ENCODE measurements at places on chromosomes 5 and 9.

GRCh38 chr5:31916327-31916726 lies 257.8 kb downstream of the GOLPH3 start:
- no peak for DNase-seq

DNA sequence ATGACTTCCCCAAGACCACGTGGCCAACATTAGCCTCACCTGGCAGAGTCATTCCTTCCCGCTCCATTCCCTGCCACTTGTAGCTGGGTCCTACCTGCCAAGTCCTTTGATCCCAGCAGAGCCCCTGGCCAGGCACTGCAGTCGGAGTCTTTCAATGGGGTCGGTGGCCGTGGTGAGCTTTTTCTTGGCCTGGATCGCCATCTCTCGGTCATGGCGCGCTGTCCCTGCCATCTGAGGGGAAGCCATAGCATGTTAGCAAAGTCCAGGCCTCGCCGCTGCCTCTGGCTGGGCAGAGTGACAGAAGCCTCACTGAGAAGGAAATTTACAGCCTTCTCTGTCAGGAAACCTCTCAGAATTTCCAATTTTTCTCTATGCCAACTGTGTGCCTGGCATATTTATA lies 17.5 kb downstream of the CAPSL start:
- DNase-seq = no peak

DNA sequence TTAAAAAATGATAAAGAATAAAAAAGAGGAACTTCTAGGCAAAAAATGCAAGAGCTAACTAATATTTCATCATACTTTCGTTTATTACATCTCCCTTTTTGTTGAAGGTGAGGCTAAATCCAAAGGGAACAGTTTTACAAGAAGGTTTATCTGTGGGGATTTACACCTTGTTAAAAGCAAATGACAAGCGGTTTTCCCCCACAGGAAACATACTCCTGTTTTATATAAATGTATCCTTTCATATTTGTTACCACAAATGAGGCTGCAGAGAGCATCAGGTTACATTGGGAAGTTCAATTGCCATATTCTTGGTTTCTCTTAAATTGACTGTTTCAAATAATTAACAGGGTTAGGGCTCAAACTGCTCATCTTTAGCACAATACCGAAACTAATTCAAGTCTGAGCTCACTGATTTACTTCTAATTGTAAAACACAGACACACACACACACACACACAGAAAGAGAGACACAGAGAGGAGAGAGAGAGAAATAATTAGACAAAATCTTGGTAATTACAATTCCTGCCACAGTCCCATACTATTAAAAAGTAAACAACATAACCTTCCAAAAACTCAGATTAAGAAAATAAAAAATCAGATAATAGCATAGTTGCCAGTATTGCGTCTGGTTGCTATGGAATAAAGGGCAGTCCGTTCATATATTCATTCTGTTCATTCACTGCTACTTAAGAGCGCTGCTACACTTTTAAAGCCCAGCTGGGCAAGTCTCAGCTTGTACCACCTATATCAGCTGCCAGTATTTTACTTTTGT lies 17.1 kb downstream of the RFX3 start:
- no peak for DNase-seq

- no peak for DNase-seq
Observed at GRCh38 chr9:23557689-23558088, 268.4 kb downstream of the ELAVL2 start.

DNA sequence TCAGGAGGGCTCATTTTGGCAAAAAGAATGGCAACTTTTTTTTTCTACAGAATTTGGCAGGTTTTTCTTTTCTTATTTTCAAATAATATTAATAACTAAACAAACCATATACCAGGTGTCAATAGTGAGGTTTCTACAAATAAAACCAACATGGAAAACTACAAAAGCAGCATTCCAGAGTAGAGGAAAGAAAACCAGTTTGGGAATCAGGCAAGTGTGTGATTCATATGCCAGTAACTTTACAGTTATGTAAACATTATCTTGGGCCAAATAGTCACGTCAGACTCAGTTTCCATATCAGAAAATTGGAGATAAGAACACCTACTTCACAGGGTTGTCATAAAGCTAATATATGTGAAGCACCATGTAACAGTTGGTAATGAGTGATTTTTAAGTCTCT lies 51.7 kb downstream of the FBXW11 start:
- DNase-seq = no peak

- no peak for DNase-seq
Observed at GRCh38 chr9:87319656-87320055, 178.0 kb upstream of the DAPK1 start.

- DNase-seq = no peak
Observed at GRCh38 chr5:157198277-157198986, 17.8 kb downstream of the ITK start.

- DNase-seq = no peak
Observed at GRCh38 chr5:150298701-150299451, 3.8 kb downstream of the ARSI start.

All from activated T-helper 1 cell treated with anti-CD3 and anti-CD28 coated beads, Interleukin-2, amount 50 U/mL, for 16 hours (primary cell).